ENCODE measurements at places on chromosomes 6 and 20. TPM values are rescaled to one million over a fixed set of nuclear protein-coding genes. Genes with fewer than 3 reads are reported as not detected.

- DNase-seq: no peak
Measured at GRCh38 chr20:11406877-11407276, 510.8 kb upstream of the BTBD3 start.

- no peak for DNase-seq
Measured at GRCh38 chr6:128463942-128464341, 56.5 kb downstream of the PTPRK start.

GRCh38 chr20:962223-962622 lies 39.9 kb downstream of the RSPO4 start:
- no peak for DNase-seq

DNA sequence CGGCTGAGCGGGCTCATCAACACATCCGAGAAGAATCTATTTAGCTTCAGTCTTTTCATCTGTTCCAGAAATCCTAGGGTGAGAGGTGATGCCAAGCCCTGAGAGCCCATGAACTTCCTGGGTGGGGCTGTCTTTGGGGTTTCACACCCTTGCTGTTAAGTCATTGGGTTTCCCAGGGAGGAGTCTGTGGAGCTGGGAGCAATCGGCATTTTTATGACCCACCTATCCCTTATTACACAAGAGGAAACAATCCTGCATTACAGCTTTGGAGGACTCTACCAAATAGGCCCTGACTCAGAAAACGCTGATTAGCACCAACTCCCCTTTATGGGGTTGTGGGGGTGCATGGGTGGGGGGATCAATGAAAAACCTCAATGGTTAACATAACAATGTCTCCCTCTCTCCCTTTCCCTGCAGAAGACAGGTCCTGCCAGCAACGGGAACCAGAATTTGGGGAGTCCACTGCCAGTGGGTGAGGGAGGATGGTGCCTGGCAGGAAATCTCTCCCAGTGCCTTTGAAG lies 46.3 kb downstream of the EZR start:
- DNase-seq: no peak

- DNase-seq: no peak
Measured at GRCh38 chr6:77456531-77457248, 6.6 kb downstream of the HTR1B start.

- no peak for DNase-seq
Measured at GRCh38 chr6:45415788-45416518, 38.2 kb upstream of the SUPT3H start.

DNA sequence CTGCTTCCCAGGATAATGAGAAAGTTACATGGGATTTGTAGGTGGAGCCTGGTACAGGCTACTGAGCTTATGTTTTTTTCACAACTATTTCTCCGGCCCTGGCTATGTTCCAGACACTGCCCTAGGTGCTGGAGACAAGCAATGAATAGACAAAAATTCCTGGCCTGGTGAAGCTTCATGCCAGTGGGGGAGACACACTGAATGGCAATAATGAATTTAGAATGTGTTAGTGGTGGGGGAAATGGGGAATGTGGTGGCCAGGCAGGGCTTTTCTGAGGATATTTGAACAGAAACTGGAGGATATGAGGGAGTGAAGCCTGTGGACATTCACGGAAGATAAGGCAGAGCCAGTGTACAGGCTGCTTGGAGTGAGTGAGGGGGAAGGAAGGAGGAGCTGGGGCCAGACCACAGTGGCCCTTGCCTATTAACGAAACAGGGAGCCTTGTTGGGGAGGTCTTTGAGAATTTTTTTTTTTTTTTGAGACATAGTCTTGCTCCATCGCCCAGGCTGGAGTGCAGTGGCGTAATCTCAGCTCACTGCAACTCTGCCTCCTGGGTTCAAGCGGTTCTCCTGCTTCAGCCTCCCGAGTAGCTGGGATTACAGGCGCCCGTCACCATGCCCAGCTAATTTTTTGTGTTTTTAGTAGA lies 6.6 kb downstream of the FOXS1 start:
- DNase-seq: no peak

Gene SF3B5
- 217 TPM for total RNA-seq

Gene CTNNBL1
- 105 TPM for total RNA-seq

- no peak for DNase-seq
Measured at GRCh38 chr6:157024745-157025144, 247.6 kb downstream of the ARID1B start.

Gene KIF6
- total RNA-seq: 0.17 TPM

- no peak for DNase-seq
Measured at GRCh38 chr6:155278319-155279049, 14.7 kb downstream of the CLDN20 start.

GRCh38 chr20:38842558-38842981 lies 37.1 kb downstream of the PPP1R16B start:
- DNase-seq: peak; percentile 73

GRCh38 chr20:3818155-3819151 lies 1.9 kb upstream of the AP5S1 start:
- DNase-seq: peak; percentile 76

DNA sequence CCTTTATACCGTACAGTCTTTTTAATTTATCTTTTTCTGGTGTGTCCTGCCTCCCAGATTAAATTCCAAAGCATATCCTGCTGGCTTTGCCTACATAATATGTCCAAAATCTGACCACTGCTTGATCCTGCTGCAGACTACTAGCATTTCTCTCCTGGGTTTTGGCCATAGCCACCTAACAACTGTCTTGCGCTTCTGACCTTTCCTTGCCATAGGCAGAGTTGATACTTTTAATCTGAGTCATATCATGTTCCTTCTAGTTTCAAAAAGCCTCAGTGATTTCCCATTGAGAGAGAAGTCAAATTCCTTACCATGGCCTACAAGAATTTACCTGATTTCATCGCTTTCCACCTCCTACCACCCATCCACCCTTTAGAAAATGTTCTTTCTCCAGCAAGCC lies 104.8 kb downstream of the BCKDHB start:
- DNase-seq: no peak

DNA sequence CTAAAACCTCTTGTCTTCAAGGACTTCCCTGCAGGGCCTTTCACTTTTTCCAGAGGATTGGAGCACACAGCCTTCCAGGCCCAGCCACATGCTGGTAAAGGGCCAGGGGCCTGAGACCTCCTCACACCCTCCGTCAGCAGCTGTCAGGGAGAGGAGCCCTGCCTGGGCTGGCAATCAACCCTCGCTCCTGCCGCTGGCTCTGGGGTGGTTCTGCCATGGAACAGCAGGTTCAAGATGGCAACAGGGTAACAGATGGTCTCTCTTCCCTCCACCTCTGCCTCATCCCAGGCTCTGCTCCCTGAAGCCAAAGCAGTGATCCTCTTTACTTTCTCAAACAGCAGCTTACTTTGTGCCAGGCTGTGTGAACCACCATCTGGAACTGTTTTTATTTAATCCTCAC lies 23.8 kb downstream of the PCNA start:
- no peak for DNase-seq

DNA sequence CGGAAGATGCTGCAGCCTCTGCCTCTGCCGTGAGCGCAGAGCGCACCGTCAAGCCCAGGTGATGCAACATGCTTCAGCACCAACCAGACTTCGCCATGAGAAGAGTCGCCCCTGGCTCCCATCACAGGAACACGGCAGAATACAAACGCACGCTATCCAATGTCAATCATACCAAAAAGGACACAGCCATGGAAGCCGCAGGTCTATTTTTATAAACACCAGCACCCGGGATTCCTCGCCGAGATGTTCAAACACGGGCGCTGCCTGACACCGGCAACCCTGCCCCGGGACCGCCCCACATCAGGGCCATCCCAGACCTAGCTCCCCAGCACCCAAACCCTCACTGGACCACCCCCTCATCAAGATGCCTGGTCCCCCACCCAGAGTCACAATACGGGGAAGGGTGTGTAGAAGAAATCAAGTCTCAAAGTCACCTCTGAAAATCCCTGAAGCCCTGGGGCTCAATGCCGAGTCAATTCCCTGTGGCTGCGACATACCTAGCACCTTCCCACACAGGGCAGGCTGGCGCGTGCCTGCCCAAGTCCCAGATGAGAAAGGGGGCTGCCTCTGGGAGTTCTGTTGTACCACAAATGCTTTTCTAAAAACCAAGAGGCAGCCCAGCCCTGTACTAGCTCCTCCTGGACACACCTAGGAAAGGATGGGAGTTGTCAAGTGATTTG lies 17.9 kb downstream of the TAF4 start:
- no peak for DNase-seq

DNA sequence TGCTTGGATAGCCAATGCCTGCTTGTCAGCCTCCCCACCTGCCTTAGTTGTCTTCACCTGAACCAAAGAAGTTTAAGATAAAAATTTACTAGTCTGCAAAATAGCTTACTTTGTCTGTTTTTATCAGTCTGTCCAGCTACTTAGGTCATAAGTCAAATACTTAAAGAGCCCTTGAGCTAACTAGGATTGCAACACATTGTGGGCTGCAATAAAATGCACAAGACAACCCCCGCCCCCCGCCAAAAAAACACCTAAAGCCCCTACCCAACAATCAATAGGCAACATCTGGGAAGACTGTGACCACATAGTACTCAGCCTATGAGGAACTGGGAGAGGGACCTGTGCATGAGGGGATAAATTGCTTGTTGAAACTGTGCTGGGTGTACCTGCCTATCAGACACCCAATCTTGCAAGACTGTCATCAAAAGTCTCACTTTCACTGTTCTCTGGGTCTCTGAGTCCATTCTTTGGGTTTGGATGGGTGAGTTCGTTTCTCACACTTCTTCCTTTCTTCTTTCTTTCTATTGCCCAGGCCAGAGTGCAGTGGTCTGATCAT lies 27.3 kb upstream of the ABCC10 start:
- no peak for DNase-seq

- DNase-seq: peak; percentile 86
Measured at GRCh38 chr6:10411971-10412460, 2.9 kb downstream of the TFAP2A start.

Gene BACH2
- 69.2 TPM for total RNA-seq

- no peak for DNase-seq
Measured at GRCh38 chr6:17165383-17165782, 63.5 kb downstream of the STMND1 start.

DNA sequence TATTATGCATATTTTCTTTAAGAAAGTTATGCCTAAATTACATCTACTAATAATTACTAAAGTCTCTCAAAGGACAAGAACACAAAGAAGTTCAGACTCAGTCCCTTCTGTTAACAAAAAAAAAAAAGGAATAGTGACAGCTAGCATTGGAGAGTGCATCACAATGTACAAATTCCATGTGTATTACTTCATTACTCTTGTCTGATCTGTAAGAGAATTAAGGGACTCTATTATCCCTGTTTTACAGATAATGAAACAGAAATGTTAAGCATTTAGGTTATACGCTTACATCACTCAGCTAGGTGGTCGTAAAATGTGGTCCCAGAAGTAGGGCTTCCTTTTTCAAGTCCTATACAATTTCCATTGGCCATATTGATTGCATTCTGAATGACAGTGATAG lies 17.2 kb upstream of the VNN1 start:
- DNase-seq: no peak

All from activated CD4-positive, alpha-beta T cell treated with anti-CD3 and anti-CD28 coated beads, Interleukin-2, amount 10 ng/mL, durations not matched to agents 24 days and 14 days (primary cell).